ENCODE measurements at places on chromosomes 7 and 10.

DNA sequence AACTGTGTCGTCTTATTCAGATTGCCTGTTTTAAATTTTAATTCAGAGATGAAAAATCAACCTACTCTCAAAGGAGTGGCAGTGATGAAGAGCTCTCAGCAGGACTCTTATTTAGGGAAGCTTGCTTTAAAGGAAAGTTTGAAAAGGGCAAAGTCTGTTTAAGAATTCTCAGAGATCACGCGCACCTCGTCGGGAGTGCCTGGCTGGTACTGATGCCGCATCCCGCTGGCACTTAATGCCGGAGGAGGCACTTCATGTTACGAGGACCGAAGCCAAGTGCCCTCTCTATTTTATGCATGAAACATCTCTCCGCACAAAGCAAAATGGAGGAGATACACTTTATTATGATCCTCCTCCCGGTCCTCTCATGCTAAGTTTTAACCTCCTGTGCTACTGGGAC lies 71.1 kb upstream of the INSYN2A start:
- no peak for DNase-seq

DNA sequence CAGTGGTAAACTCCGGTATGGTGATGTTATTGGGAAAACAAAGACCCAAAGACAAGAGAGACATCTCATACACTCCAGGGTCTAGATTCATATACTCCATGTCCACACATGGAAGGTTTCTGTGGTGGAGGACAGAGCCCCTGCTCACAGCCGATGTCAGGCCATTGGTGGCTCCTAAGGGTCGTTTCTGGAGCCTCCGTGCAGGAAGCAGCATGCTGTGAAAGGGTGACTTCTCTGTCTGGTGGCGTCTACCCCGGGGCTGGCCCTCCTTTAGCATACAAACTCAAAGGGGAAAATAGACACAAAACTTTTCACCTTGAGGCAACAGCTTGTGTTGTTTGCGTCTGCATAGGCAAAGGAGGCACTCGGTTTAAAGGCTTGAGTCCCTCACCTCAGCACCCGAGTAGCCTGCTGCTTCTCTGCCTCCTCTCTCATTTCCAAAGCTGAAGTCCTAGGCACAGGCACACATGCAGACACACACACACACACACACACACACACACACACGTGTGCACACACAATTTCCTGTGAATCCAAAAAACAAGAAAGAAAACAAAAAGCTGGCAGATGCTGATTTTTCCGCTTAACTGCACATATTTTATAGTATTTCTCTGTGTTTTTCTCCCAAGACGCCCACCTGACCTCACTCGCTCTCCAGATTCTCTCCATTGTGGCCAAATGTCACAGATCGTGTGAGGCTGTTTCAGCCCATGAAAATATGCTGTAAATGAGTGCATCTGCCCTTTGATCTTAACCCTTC lies 601.4 kb upstream of the MGMT start:
- no peak for DNase-seq

DNA sequence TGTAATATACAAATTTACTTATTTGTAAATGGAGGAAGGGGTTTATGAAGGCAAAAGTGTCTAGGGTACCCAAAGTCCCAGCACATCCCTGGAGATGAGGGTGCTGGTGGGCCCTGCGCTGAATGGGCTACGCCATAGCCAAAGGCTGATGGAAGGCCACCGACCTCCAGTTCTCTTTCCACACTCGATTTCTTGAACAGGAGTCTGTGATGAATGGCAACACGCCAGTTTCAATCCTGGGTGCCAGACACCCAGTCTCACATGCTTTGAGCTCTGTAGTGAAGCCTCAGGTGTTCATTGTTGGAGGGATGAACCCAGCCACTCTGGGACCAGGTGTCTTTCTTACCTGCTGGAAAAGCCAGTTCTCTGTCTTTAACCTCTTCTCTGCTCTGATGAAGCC lies 752 bp downstream of the LRMDA start:
- DNase-seq = no peak

- DNase-seq = no peak
Observed at GRCh38 chr10:42998481-42999384, 78.1 kb upstream of the RET start.

- DNase-seq = peak; percentile 95
Observed at GRCh38 chr7:47609803-47610452, 28.0 kb upstream of the TNS3 start.

DNA sequence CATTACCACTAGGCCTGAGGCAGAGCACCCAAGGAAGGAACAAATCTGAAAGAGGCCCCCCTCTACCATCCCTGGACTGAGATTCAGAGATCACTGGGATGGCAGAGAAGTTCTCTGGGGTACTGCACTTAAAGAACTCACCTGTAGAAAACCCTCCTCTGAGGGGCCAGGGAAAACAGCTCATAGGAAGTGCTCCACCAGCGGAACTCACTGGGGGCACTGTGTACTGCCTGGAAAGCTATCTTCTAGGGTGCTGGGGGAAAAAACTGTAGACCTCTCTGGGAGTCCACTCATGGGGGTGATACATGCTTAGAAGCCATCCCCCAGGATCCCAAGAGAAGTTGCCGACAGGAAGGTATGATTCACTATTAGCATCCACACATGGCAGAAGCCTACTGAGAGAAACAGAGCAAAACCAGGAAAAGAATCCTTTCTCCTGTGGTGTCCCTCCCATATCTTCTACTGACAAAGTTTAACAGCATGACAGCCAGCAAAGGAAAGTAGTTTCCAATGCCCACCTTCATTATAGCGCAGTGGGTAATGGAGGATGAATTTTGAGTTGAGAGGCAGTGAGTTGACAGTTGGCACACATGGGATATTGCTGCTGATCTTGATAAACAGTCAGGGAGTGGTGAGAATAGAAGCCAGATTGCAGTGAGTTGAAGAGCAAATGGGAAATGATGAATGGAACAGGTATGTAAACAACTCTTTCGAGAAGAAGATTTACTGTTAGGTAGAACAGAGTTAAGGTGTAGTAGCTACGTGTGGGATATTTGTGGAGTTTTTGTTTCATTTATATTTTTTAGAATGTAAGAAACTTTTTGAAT lies 20.9 kb downstream of the ANKIB1 start:
- DNase-seq = no peak

- DNase-seq = no peak
Observed at GRCh38 chr10:47330366-47330765, 8.1 kb downstream of the GDF2 start.

DNA sequence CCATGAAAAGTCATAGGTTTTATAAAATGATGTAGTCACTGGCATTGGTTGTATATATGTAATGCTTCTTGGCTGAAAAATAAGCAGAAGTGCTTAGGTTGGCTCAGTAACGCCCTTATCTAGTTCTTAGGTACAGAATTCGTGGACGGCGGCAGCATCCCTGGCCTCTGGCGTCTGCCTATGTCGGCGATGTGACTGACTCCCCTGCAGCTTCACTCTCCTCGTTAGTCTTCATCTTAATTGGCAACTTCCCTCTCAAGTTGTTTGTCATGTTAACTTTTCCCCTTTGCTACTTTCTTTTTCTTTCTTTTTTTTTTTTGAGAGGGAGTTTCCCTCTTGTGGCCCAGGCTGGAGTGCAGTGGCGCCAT lies 18.5 kb downstream of the CHST12 start:
- no peak for DNase-seq

DNA sequence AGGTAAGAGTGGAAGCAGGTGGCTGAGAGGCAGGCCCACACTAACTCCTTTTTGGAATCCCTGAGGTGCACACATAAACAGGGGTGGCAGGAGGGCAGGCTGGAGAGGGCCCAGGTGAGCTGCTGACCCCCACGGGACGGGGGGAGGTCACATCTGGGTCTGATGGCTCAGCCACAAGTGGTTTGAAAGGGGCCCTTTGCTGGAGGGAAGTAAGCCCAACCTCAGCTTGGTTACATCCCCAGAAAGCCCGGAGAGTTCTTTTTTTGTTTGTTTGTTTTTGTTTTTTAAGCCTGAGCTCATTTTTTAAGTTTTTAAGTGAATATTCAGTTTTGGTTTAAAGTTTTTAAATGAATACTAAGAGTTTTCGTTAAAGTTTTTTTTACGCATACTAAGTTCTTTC lies 72.8 kb upstream of the CUX1 start:
- DNase-seq = no peak

DNA sequence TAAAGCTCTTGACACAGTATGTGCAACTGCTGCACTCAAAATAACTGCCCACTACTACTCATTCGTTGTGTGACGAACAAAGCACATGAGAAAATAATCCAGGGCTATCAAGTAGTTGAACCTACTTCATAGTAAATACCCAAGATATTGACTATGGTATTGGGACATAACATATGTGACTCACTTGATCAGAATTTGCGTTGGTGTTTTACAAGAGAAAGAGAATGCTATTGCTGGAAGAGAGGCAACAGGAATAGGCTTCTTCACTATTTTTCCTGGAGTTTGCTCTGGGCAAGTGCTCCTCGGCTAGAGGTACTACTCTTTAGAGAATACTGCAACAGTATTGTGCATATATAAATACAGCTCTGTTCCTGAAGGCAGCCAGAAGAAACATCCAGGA lies 2.5 kb downstream of the DGKB start:
- DNase-seq = no peak

- no peak for DNase-seq
Observed at GRCh38 chr10:113515601-113516000, 37.3 kb upstream of the HABP2 start.

DNA sequence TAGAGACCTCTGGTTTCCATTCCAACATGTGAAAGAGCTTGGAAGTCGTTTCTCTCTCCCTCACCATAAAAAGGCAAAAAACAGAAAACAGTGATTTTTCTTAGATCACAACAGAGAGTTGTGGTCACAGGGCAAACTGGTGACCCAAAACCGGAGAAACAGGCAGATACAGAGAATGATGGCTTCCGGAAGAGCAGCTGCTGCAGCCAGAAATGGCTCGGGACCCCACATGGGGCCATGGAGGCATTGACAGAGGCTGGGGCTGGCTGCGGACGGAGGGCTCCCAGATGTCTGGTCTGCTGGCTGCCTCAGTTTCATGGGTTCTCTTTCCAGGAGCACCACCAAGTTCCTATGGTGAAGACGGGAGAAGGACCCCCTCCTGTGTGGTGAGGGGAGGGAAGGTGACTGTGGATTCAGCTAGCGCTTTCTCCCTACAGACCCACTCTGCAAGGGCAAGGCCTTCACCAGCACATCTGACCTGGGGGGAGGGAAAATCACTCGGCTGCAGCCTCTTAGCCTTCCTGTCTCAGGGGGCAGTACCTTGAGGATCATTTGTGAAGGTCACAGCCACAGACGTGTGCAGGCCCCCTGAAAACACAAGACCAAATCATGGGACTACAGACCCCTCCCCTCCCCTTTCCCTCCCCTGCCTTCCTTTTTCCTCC lies 81.4 kb downstream of the WDR37 start:
- DNase-seq = no peak

GRCh38 chr10:80964955-80965614 lies 427.4 kb downstream of the SH2D4B start:
- peak; percentile 11 for DNase-seq

DNA sequence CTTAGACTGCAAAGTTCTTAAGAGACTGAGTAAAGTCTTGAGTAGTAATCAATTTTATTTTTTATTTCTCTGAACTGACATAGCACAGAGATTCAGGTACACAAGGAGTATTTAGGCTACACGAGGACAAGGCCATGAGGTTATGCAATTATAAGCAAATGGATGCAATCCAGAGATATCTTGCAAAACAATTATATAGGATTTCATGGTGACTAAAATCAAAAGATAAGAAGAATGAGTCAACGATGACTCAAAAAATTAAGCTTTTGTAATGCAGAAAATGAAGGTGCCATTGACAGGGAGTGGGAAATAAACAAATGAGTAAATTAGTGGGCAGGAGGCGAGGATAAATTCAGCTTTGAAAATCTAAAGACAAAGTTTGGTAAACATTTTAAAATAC lies 66.7 kb upstream of the MYO3A start:
- DNase-seq = no peak

GRCh38 chr10:90935581-90936275 lies 14.8 kb upstream of the ANKRD1 start:
- DNase-seq = peak; percentile 21

GRCh38 chr7:1601956-1602355 lies 32.1 kb upstream of the PSMG3 start:
- DNase-seq = no peak

DNA sequence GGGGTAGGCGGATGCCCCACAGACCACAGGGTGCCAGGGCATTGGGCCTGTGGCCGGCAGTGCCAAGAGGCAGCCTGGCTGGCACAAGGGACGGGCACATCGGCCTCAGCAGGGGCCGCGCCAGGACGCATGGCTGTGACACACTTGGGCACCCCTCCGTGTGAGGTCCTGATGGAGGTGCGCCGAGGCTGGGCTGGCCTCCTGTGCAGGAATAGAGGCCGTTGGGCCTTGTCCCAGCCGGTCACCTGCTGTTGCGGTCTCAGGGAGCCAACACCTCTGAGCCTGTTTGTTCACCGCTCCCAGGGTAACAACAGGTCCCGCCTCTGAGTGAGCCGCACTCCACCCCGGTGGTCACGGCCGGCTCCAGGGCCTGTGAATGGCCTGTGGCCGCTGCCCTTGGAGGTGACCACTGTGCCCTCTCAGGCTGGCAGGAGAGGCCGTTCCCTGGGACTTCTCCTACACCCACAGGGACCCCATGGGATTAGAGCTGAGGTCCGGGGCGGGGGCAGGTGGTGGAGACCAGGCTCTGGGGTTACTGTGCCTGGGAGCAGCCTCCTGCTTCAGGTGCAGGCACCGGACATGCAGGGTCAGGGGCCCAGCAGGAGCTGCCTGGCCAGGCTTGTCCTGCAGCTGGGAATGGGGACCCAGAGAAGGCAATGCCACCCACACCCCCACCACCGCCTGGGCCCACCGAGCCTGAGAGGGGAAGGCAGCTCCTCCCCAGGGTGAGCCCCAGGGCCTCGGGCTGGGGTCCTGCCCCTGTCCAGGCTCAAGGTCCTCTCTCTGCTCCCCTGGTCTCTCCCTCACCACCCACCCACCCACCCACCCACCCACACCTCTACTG lies 12.0 kb downstream of the PWWP2B start:
- DNase-seq = no peak

DNA sequence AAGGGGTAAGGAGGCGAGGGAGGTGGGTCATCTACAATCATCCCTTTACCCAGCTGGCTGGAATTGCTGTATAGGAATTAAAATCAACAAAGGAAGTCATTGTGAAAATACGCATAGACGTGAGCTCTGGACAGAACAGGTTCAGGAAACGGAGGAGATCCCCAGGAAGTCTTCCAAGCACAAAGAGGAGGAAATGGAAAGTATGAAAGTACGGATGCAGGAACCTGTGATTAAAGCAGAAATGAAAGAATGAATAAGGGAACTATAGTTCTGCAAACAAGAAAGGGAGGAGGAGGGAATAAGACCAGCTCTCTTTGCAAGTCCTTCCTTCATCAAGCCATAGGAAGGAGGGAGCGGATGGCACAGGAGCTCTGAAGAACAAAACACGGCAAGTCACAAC lies 61.8 kb downstream of the PYROXD2 start:
- DNase-seq = no peak

DNA sequence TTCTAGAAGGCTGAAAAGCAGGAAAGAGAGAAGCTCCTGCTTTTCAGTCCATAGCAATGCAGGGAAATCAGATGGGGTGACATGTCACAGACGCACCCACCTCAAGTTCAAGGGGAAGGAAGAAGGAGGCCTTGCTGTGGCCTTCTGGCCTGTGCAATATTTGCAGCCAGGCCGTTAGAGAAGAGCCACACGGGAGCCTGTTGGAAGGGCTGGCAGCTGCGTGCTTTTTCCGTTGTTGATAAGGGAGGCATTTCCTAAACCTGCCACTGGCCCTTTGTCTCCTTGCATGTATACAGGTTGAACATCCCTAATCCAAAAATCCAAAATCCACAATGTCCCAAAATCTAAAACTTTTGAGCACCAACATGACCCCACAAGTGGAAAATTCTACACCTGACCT lies 492.5 kb upstream of the ZMIZ1 start:
- DNase-seq = no peak

- DNase-seq = no peak
Observed at GRCh38 chr7:74164985-74165456, 9.1 kb upstream of the EIF4H start.

- peak; percentile 91 for DNase-seq
Observed at GRCh38 chr10:71600849-71601248, 118.7 kb downstream of the C10orf105 start.

Data from umbilical cord (tissue), 2 donors.